ENCODE measurements at places on chromosomes 5 and 9.

- no peak overlapping the region for H3K4me3 ChIP-seq
- no peak for DNase-seq
- H3K27me3 ChIP-seq = peaks cover 6% of the 10 kb centered on the region
Measured at GRCh38 chr5:61790678-61791077, 458.6 kb downstream of the ZSWIM6 start.

- H3K36me3 ChIP-seq = peaks cover 6% of the 10 kb centered on the region
- peak within 1 kb of the TSS; percentile 32 for H3K27ac ChIP-seq
- peaks cover 7% of the 10 kb centered on the region for H3K27me3 ChIP-seq
- peaks cover 9% of the 10 kb centered on the region for H3K4me1 ChIP-seq
- peak; percentile 82 for DNase-seq
Measured at GRCh38 chr5:115296124-115297022, at the start of gene CCDC112. TSS of gene CCDC112 (minus strand) at chr5:115296654. CDS start at chr5:115296543, 111 bp downstream.

- peak; percentile 76 for DNase-seq
- H3K4me1 ChIP-seq = peaks cover 30% of the 10 kb centered on the region
- H3K4me3 ChIP-seq = no peak overlapping the region
- H3K27me3 ChIP-seq = peaks cover 8% of the 10 kb centered on the region
Measured at GRCh38 chr9:136787690-136788400, 3.3 kb upstream of the TMEM141 start.

- no peaks in the 10 kb centered on the region for H3K4me1 ChIP-seq
- no peak for DNase-seq
- no peak overlapping the region for H3K4me3 ChIP-seq
- peaks cover 77% of the 10 kb centered on the region for H3K36me3 ChIP-seq
Measured at GRCh38 chr5:33462456-33462855, 21.7 kb downstream of the TARS1 start.

GRCh38 chr9:130919559-130920145 is 19.4 kb downstream of the FIBCD1 start:
- H3K36me3 ChIP-seq = no peaks in the 10 kb centered on the region
- no peak overlapping the region for H3K27ac ChIP-seq
- no peaks in the 10 kb centered on the region for H3K4me1 ChIP-seq
- no peak overlapping the region for H3K4me3 ChIP-seq

DNA sequence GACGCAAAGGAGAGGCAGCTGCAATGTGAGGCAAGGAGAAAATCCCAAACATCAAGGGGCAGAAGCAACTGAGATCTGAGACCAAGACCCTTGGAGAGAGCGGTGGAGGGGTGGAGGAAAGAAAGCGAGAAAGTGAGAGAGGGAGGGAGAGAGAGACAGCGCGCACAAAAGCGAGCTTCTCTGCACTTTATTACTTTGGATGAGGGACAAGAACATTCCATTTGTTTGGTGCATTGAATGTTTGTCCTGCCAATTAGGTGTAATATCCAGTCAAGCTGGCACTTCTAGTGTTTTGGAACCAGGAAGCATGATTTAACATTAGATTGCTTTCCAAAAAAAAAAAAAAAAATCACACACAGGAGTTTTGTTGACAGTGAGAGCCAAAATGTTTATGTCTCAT is 1.4 kb downstream of the CAST start:
- peaks cover 43% of the 10 kb centered on the region for H3K4me1 ChIP-seq
- no peak for DNase-seq
- peak overlapping the region; percentile 96 for H3K4me3 ChIP-seq

GRCh38 chr9:114429488-114429887 is 41.7 kb upstream of the AKNA start:
- no peak for DNase-seq
- no peaks in the 10 kb centered on the region for H3K36me3 ChIP-seq
- H3K4me3 ChIP-seq = no peak overlapping the region
- no peaks in the 10 kb centered on the region for H3K27me3 ChIP-seq

DNA sequence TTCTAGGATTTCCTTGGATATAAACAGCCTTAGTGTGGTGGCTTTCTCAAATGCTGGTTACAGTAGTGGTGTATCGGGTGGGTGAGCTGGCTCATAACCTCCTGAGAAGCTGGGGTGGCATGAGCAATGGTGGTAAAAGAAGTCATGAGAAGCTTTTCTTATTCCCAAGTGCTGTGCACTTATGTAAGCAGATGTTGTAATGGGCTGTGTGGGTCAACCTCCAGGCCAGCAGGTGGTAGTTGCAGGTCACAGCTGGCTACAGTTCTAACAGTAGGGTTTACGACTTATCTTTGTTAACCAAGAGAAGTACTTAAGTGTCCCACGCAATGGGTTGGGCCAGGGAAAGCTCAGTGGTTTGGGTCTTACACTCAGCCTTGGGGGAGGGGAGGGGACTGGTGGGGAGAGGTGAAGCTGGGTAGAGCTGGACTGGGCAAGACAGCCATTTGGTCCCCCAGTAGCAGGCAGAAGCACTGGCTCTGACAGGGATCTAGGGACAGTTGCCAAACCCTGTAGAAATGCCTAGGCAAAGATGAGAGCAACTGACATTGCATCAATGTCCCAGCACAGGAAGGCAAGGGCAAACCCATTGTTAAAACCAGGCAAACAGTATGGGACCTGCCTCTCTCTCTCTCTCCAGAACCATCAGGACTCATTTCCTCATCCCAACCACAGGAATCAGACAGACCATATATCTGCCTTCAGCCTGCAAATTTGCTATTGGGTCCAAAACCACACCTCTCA is 76.8 kb downstream of the RNF130 start:
- H3K27ac ChIP-seq = no peak overlapping the region
- no peak for DNase-seq
- no peak overlapping the region for H3K4me3 ChIP-seq
- no peaks in the 10 kb centered on the region for H3K27me3 ChIP-seq
- H3K36me3 ChIP-seq = peaks cover 4% of the 10 kb centered on the region
- H3K4me1 ChIP-seq = no peaks in the 10 kb centered on the region

DNA sequence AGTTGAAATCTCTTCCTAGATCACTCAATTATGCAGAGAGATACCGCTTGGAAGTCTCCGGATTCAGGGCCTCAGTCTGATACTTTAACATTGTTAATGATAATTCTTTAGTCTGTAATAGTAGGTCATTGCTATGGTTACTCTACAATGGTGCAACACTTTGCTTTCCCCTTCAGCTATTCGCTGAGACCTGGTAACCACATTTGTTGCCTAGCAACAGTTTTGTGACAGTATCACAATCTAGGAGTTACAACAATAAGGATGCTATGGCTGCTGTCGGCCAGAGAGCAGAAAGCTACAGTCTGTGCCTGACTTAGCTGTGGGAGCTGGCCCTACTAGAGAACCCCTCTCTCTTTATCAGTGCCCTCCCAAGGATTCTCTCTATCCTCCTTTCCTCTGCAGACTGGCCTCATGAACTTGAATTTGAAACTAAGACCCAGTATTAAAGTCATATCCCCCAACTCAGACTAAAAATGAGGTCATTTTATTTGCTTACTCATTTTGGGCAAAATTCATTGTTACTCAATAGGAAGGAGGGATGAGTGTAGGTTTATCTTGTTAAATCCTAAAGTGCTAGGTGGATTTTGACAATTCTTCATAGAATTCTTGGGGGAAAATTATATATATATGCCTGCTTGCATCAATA is 39.3 kb downstream of the NR2F1 start:
- peak overlapping the region; percentile 84 for H3K4me3 ChIP-seq
- H3K36me3 ChIP-seq = peaks cover 3% of the 10 kb centered on the region
- no peak for DNase-seq
- H3K27ac ChIP-seq = no peak overlapping the region
- peaks cover 25% of the 10 kb centered on the region for H3K27me3 ChIP-seq
- H3K4me1 ChIP-seq = peaks cover 30% of the 10 kb centered on the region

GRCh38 chr5:177456976-177457851 is 10.6 kb downstream of the PRR7 start:
- no peaks in the 10 kb centered on the region for H3K27me3 ChIP-seq
- DNase-seq = peak; percentile 68
- peaks cover 9% of the 10 kb centered on the region for H3K36me3 ChIP-seq

GRCh38 chr5:100901821-100902341 is 1.2 kb downstream of the ST8SIA4 start:
- H3K27me3 ChIP-seq = no peaks in the 10 kb centered on the region
- peaks cover 40% of the 10 kb centered on the region for H3K4me1 ChIP-seq
- H3K4me3 ChIP-seq = peak overlapping the region; percentile 99
- peak; percentile 53 for DNase-seq
- H3K27ac ChIP-seq = peak overlapping the region; percentile 100
- peaks cover 22% of the 10 kb centered on the region for H3K36me3 ChIP-seq

DNA sequence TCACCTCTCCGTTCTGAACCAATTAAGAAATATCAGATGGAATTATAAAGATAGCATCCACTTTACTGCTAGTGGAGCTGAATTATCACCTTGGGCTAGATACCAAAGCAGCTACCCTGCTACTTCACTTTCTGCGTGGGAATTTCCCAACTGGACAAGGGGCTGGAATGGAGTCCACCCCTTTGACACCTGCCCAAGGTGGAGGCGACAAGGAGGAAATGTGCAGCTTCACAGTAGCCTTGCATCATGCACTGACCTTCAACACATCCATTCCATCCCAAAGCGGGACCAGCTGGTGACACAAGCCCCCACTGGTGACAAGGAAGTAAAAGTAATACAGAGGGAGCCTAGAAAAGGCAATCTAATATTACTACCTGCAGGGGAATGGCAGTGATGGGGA is 30.7 kb downstream of the CTNND2 start:
- H3K27me3 ChIP-seq = no peaks in the 10 kb centered on the region
- no peak overlapping the region for H3K27ac ChIP-seq
- H3K4me1 ChIP-seq = no peaks in the 10 kb centered on the region
- no peak overlapping the region for H3K4me3 ChIP-seq
- no peaks in the 10 kb centered on the region for H3K36me3 ChIP-seq

DNA sequence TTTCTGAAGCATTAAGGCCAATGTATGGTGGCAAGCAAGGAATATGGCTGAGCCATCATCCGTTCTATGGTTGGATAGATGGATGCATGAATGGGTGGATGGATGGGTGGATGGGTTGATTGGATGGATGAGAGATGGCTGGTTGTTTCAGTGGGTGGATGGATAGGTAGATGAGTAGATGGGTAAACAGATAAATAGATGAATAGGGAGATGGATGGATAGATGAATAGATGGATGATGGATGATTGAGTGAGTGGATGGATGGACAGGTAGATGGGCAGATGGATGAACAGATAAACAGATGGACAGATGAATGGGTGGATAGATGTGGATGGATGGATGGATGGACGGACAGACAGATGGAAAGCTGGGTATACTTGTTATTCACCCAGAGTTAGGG is 92.6 kb upstream of the ZNF618 start:
- H3K27ac ChIP-seq = no peak overlapping the region
- no peaks in the 10 kb centered on the region for H3K4me1 ChIP-seq
- H3K27me3 ChIP-seq = peaks cover 3% of the 10 kb centered on the region
- no peaks in the 10 kb centered on the region for H3K36me3 ChIP-seq
- no peak overlapping the region for H3K4me3 ChIP-seq

GRCh38 chr9:71655141-71655540 is 113.2 kb downstream of the CEMIP2 start:
- DNase-seq = no peak
- no peak overlapping the region for H3K27ac ChIP-seq
- H3K36me3 ChIP-seq = peaks cover 4% of the 10 kb centered on the region

- H3K27ac ChIP-seq = peak overlapping the region; percentile 40
- H3K27me3 ChIP-seq = no peaks in the 10 kb centered on the region
- H3K4me1 ChIP-seq = peaks cover 17% of the 10 kb centered on the region
- DNase-seq = no peak
- no peaks in the 10 kb centered on the region for H3K36me3 ChIP-seq
- H3K4me3 ChIP-seq = no peak overlapping the region
Measured at GRCh38 chr9:33227008-33227398, 13.0 kb upstream of the SPINK4 start.

DNA sequence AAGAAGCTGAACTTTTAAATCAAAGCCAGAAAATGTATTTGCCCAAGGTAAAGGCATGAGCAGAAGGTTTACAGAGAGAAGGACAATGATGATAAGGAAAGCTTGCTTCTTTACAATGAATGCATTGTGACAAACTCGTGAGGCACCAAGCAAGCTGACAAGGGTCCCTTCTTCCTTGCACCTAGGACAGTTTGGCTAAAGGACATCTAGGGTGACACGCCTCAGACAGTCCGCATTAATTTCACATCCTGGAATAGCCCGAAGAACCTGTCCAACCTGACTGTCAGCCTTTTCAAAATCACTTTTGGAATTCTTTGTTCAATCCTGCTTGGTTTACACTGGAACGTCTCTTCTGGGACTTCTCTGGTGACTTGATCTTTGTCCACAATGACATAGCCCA is 146.4 kb upstream of the MAP3K1 start:
- no peak overlapping the region for H3K4me3 ChIP-seq
- H3K27ac ChIP-seq = no peak overlapping the region
- peaks cover 36% of the 10 kb centered on the region for H3K4me1 ChIP-seq
- H3K27me3 ChIP-seq = peaks cover 3% of the 10 kb centered on the region

DNA sequence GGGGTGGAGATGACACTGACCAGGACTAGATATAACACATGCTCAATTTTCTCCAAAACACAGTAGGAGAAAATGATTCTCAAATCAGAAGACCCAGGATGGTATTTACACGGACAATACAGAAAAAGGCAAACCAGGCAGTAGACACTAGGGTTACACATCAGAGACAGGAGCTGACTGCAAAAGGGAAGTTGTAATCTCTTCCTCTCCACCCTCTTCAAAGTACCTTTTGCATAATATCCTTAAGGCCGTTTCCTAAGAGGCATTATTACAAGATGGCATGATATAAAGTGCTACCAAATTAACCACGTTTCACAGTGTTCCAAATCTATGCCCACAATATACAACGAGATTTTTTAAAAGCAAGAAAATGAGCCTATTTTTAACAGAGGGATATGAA is 39.2 kb downstream of the YIPF5 start:
- no peak overlapping the region for H3K27ac ChIP-seq
- H3K27me3 ChIP-seq = peaks cover 2% of the 10 kb centered on the region
- DNase-seq = no peak
- H3K36me3 ChIP-seq = no peaks in the 10 kb centered on the region

DNA sequence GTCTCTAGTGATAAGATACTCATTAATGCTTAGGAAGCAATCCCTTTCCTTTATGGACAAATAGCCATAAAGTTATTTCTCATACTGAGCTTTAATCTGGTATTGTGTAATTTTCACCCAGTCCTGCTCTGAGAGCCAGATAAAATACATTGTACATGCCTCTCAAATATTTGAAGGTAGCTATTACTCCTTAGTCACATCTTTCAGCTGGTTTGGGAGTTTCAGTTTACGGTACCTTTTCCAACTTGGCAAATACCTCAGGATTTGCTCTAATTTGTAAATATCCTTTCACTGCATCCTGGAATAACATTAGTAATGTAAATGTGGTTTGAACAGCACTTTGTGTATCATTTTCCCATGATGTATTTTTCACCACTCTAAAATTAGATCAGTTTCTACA is 47.4 kb downstream of the ABHD17B start:
- H3K36me3 ChIP-seq = peaks cover 59% of the 10 kb centered on the region
- H3K27ac ChIP-seq = no peak overlapping the region
- no peaks in the 10 kb centered on the region for H3K27me3 ChIP-seq

- DNase-seq = no peak
- no peak overlapping the region for H3K4me3 ChIP-seq
- peaks cover 11% of the 10 kb centered on the region for H3K4me1 ChIP-seq
- H3K27me3 ChIP-seq = peaks cover 2% of the 10 kb centered on the region
Measured at GRCh38 chr9:76677481-76678055, 86.7 kb upstream of the PCA3 start.

Data from activated naive CD8-positive, alpha-beta T cell treated with anti-CD3 and anti-CD28 coated beads, Interleukin-2, amount 50 U/mL, for 24 hours (primary cell).